Sigmoid colon (tissue), 7 donors: ENCODE measurements at places on chromosomes 5 and 9.
A peak's percentile ranks its signal among the peaks of the same experiment; 100 is the strongest.

DNA sequence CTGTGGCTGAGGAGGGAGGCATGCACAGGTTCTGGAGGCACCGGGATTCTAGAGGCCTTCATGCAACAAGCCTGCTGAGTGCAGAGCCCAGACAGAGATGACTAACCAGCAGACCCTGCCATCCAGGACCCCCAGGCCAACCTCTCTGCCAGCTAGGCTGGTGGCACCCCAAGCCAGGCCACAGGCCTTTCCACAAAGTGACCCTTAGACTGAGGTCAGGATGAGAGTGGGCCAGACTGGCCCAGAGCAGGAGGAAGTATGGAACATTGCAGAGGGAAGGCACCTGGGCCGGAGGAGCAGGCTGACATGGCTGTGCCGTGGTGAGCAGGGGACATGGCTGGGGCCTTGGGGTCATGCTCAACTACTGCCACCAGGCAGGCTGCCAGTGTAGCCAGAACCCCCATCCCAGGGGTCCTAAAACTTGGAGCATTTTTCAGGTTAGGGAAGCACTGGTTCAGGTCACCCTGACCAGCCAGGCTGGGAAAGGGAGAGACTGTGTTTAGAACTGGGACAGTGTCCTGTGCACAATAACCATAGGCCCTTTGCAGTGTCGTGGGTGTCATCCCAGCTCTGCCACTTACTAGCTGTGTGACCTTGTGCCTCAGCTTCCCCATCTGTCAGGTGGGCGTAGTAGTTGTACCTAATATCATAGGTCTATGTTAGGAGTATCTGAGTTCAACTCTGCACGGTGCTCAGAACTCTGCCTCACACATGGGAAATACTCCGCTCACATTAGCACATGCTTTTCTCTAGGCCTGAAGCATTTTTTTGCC is 17.3 kb downstream of the TCF7 start:
- H3K27ac ChIP-seq: no peak overlapping the region
- peaks cover 7% of the 10 kb centered on the region for H3K36me3 ChIP-seq
- H3K4me3 ChIP-seq: no peak overlapping the region
- no peak for DNase-seq
- no peaks in the 10 kb centered on the region for H3K4me1 ChIP-seq

- no peaks in the 10 kb centered on the region for H3K36me3 ChIP-seq
- H3K4me3 ChIP-seq: no peak overlapping the region
- H3K27me3 ChIP-seq: no peaks in the 10 kb centered on the region
- H3K4me1 ChIP-seq: no peaks in the 10 kb centered on the region
Measured at GRCh38 chr5:41772785-41773442, 97.3 kb downstream of the OXCT1 start.

GRCh38 chr5:111229871-111230810 is 6.0 kb downstream of the CAMK4 start:
- no peak overlapping the region for H3K27ac ChIP-seq
- peaks cover 2% of the 10 kb centered on the region for H3K4me1 ChIP-seq
- no peak for DNase-seq

DNA sequence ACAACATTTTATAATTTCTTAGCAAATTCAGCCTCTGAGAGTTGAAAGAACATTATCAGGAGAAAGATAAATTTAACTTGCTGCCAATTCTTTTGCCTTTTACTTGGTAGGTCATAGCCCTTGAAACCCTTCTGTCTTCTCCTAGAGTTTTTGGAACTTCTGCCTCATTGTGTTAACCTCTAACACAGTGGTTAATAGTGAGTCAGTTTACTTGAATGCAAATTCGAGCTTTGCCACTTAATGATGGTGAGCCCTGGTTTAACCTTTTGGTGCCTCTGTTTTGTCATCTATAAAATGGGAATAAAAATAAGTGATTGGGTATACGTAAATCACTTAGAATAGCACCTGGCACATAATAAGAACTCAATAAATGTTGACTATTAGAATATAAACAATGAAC is 1.8 kb upstream of the INIP start:
- peaks cover 6% of the 10 kb centered on the region for H3K4me1 ChIP-seq
- H3K4me3 ChIP-seq: no peak overlapping the region
- H3K36me3 ChIP-seq: no peaks in the 10 kb centered on the region
- DNase-seq: no peak
- no peaks in the 10 kb centered on the region for H3K27me3 ChIP-seq
- H3K27ac ChIP-seq: peak overlapping the region; percentile 93

GRCh38 chr9:137286975-137287383 is 9.5 kb downstream of the TOR4A start:
- H3K27me3 ChIP-seq: no peaks in the 10 kb centered on the region
- no peaks in the 10 kb centered on the region for H3K36me3 ChIP-seq
- H3K27ac ChIP-seq: no peak overlapping the region
- H3K4me3 ChIP-seq: no peak overlapping the region
- H3K4me1 ChIP-seq: no peaks in the 10 kb centered on the region

DNA sequence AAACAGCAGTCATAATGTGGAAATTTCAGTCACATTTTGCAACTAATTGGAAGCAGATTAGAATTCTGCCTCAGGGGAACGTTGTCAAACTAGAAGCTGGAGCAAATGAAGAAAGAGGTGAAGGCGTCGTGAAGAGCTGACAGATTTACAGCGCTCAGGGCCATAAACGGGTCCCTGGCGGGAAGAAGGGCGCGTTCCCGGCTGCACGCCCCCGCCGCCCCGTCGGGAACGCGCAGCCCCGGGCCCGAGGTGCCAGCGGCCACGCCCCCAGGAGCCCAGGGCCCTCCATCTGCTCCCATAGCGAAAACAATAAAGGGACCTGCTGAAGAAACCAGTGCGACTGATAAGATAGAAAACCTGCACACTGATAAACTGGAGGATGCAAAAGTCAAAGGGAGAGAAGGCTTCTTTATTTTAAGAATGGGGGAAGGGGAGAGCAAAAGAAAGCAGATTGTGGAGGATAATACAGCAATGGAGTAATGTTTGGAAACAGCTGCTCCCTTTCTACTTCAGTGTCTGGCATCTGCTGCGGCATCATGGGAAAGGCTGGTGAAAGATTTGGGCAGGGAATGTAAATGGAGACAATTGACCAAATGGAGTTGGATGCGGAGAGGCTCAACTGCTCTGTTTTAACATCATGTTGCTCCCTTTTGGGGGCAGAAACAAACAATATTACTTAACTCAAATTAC is 11.1 kb downstream of the ZNF608 start:
- H3K4me3 ChIP-seq: peak overlapping the region; percentile 40
- H3K36me3 ChIP-seq: no peaks in the 10 kb centered on the region
- H3K27ac ChIP-seq: peak overlapping the region; percentile 92
- no peaks in the 10 kb centered on the region for H3K27me3 ChIP-seq
- H3K4me1 ChIP-seq: peaks cover 99% of the 10 kb centered on the region
- no peak for DNase-seq

- no peak overlapping the region for H3K27ac ChIP-seq
- DNase-seq: no peak
- H3K36me3 ChIP-seq: no peaks in the 10 kb centered on the region
- H3K27me3 ChIP-seq: no peaks in the 10 kb centered on the region
- H3K4me1 ChIP-seq: no peaks in the 10 kb centered on the region
Measured at GRCh38 chr5:106521701-106522100, 1149.0 kb downstream of the EFNA5 start.

DNA sequence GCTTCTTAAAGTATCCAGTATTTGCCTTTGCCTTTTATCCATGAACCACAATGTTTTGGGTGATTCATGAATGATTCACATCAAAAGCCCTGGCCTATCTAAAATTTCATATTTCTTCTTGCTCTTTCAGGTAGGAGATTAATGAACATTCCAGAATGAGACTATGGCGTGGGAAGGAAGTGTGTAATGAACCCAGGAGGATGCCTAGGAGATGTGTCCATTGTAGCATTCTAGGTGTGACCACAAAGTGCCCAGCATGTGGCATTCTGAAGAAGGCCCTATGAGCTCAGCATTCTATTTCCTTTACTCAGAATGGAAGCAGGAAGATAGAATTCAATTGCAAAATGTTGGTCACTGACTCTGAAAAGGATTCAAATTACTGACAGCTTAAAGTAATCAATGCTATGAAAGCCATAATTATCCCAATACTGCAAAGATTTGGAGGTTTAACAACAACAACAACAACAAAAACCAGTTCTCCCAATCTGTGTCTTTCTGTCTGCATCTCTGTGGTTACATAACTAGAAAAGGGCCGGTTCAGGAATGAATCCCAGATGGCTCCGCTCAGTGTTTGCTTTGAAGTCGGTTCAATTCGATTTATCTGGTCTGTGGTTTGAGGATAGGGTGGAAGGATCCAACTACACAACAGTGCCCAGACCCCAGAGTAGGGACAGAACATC is 126.7 kb downstream of the FOXD1 start:
- no peak for DNase-seq
- no peaks in the 10 kb centered on the region for H3K27me3 ChIP-seq
- no peaks in the 10 kb centered on the region for H3K36me3 ChIP-seq
- H3K4me1 ChIP-seq: no peaks in the 10 kb centered on the region
- no peak overlapping the region for H3K27ac ChIP-seq
- no peak overlapping the region for H3K4me3 ChIP-seq
